Trophoblast cell (in vitro differentiated cells and primary cell): ENCODE measurements at places on chromosomes 1 and 21.

DNA sequence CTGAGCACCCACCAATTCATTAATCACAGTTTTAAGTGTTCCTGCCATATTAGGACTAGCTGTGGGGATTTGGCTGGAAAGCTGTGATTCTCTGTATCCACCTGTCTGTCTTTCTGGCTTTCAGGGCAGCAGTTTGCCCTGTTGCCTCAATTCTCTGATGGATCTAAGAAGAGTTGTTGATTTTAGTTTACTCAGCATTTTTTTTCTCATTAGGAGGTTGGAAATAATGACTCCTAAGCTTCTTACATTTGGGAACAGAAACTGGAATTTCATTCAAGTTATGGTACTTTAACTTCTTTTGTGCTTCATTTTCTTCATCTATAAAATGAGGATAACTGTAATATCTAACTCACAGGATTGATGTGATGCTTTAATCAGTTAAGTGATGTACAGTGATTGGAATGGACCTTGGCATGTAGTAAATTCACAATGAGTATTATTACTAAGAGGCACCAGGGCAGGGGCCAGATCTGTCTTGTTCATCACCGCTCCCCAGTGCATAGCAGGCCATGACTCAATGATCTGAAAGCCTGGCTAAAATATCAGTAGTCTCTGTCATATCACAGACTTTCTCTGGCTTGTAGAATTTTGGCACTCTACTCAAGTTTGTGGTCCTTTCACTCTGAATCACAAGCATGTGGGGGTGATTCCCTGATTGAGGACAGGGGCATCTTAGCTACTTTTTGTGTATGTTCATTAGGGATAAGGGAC is 51.4 kb upstream of the GREM2 start:
- DNase-seq: no peak

GRCh38 chr1:189036628-189037027 is 1441.0 kb downstream of the BRINP3 start:
- no peak for DNase-seq

- DNase-seq: no peak
Observed at GRCh38 chr1:100931716-100932115, 35.8 kb downstream of the SLC30A7 start.

DNA sequence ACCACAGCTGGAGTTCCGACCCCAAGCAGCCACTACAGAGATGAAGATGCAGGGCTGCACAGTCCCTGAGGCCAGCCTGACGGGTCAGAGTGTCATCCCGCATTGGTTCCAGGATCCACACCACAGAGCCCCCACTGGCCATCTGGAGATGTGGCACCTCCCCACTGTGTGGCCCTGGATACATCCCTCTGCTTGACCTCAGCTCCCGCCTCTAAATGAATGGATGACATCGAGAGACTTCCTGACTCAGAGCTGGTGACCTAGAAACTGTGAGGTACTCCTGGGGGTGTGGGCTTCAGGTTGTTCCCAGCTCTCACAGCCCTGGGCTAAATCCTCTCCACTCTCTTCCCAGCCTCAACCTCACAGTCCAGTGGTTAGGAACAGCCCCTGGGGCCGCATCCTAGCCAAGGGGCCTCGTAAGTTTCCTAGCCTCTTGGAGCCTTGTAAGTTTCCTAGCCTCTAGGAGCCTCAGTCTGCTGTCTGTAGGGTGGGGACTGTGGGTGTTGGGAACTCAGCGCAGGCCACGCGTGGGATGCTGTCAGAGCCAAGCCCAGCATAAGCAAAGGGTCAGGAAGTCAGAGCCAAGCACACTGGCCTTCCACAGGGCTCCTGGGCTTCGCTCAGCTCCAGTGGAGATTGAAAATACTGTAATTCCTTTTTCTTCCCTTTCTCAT is 87.5 kb upstream of the RUNX3 start:
- no peak for DNase-seq

DNA sequence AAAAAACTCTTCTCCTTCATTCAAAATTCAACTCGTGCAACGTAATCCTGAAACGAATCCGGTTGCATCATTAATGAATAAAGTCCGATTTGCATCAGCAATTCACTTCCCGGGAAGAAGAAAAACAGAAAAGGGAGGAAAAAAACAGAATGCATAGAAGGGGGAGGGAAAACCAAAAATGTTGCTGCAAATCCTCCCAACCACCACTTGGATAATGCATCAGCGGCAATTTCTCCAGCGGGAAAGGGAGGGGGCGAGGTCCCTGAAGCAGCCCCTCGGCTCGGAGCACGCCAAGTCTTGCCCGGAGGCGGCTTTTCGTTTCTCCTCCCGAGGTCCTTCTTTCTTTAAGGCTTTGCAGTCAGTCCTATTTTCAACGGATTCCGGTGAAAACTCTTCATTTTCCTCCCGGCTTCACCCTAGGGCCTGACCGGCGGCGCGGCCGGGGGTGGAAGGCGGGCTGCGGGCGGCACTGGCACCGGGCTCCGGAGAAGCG is 723 bp downstream of the CDC42BPA start:
- DNase-seq: peak; percentile 62

GRCh38 chr1:14529475-14529874 is 69.0 kb upstream of the KAZN start:
- no peak for DNase-seq

GRCh38 chr1:212557739-212558692 is 50.5 kb upstream of the ATF3 start:
- DNase-seq: peak; percentile 83

GRCh38 chr1:161511018-161511755 is 5.9 kb downstream of the FCGR2A start:
- DNase-seq: no peak

- DNase-seq: no peak
Observed at GRCh38 chr1:200916681-200917080, 22.0 kb downstream of the INAVA start.

GRCh38 chr1:243568793-243569192 is 281.2 kb downstream of the AKT3 start:
- DNase-seq: no peak

- no peak for DNase-seq
Observed at GRCh38 chr1:19337289-19337688, 25.2 kb downstream of the SLC66A1 start.

GRCh38 chr1:54474310-54475251 is 68.4 kb upstream of the SSBP3 start:
- DNase-seq: no peak

GRCh38 chr21:15722591-15723324 is 7.0 kb upstream of the USP25 start:
- peak; percentile 7 for DNase-seq

DNA sequence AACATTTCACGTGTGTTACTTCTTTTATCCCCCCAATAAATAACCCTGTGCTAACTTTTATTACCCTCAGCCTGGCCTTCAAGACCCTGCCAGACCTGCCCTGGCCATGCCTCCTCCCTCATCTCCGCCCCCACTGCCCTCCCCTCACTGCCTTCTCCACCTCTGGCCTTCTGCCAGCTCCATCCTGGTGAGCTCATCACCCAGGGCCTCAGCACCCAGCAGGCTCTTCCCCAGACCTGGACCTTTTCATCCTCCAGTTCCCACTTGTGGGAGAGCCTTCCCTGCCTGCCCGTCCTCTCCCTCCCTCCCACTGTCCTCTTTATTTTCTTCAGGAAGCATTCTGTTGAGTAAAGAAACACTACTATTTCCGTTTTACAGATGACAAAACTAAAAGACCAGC is 72.0 kb downstream of the SLC66A1 start:
- DNase-seq: no peak

- DNase-seq: no peak
Observed at GRCh38 chr1:8736927-8737326, 80.5 kb downstream of the RERE start.

DNA sequence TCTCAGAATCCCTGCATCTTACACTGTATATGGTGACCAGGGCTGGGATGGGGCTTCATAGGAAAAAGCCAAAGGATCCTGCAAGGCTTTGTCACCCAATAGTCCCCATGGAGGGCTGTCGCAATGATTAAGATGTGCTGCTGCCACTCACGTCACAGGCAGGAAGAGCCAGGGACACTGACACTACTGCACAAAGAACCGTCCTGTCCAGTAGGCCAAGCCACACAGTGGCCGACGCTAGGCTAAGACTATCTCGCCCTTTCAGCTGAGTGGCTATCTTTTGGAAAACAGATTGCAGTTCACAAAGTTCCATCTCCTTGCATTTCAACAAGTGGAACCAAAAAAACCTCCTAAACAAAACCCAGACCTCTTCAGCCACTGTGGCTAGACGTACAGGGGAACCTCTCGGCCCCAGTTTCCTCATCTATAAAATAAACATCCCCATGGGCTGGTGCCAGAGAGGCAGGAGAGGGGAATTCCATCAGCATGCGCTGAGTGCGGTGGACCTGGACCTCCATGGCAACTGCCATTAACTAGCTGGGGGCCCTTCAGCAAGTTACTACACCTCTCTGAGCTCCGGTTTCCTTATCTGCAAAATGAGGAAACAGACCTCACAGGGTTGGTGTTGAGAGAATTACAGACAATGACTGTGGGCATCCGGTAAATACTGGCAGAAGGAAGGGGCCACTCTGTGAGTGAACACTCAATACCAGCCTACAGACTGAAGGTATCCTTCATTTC is 8.7 kb downstream of the CAPZB start:
- no peak for DNase-seq

GRCh38 chr1:195934817-195935553 is 673.3 kb downstream of the KCNT2 start:
- DNase-seq: no peak

DNA sequence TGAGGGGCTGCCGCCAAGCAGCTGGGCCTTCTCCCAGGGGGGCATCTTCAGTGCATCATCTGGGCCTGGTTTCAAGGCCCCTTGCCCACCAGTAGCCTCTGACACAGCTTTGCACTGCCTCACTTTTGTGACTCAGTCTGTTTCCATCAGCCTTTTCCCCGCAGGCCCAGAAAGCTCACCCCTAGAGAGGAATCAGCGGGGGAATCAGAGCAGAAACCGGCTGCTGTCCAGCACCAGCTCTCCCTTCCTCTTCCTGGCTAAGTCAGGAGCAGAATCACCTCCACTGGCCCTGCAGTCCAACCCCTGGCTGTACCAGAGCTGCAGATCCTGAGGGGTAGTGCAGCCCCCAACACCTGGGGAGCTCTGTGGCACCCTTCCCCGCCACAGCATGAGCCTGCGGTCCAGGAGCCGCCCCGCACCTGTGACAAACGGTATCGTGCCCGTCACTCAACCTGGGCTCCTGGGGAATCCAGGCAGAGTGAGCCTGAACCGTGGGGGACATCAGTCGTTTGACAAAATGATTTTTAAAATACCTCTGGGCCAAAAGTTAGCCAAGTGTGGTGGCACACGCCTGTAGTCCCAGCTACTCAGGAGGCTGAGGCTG is 83.3 kb upstream of the TMEM51 start:
- no peak for DNase-seq

DNA sequence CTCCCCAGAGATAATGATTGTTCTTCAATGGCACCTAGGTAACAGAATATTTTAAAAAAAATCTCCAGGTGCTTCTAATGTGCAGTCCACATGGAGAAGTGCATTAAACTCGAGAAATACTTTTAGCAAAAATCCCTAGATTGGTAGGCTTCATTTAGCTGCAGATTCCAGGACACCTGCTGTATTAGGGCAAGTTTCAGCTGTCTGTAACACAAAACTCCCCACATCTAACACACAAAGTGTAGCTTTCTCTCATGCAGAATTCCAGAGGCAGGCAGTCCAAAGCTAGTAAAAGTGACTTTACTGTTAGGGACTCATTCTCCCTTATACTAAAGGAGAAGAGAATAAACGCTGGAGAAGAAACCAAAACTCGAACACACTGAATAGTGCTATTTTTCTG is 1414.3 kb upstream of the B3GALT2 start:
- DNase-seq: no peak

DNA sequence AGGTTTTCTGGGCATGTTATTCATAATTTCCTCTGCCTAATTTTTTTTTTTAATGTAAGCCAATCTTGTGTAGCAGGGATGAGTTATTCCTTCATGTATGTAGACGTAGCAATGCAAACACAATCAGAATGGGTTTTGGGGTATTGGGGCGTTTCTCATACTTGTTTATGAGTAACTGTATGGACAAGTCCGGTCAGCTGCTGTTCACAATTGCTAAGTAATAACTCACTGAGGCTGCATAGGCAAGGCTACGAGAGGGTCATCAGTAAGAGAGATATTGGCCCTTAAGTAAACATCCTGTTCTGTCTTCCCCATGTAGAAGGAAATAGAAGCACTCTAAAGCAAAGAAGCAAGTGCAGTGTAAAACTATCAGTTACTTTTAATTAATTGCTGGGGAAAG is 9.5 kb upstream of the TARS2 start:
- DNase-seq: no peak

GRCh38 chr21:17746920-17747319 is 72.2 kb downstream of the C21orf91 start:
- DNase-seq: no peak

DNA sequence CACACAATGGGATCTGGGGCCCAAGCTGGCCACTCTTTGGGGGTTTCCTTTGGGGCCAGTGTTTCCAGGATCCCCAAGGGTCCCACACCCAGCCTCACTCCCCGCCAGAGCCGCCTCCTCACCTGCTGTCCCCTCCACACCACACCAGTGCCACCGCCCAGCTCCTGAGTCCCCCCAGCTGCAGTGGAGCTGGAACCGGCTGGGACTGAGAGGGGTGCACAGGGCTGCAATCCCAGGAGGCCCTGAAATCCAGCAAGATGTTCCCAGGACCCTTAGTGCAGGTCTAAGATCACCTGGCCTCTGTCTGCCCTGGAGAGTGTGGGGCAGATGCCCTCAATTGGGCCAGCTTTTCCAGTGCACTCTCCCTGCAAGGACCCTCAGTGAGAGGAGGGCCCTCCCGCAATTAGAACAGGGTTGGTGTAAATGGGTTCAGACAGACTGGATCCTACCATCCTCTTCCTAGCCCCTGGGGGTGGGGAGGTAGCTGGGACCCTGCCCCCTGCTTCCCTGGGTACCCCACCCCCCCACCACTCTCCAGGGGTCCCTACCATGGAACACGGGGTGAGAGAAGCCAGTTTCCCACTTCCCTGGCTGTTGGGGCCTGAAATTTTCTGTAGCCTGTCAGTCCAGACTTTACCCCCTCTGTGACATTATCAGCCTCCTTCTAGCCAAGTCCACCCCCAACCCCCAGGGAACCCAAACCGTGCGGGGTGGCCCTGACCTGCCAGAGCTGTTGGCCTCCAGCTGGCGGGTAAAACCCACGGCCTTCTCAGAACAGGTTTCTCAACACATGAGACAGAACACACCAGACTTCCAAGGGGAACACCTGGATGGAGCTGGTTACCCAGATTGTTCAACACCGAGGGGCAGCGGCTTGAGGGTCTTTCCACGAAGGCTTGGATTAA is 7.0 kb downstream of the KRTAP10-12 start:
- no peak for DNase-seq

GRCh38 chr1:66258404-66259105 is 275.4 kb upstream of the SGIP1 start:
- DNase-seq: no peak

- DNase-seq: no peak
Observed at GRCh38 chr1:81377406-81377805, 423.3 kb upstream of the ADGRL2 start.

- no peak for DNase-seq
Observed at GRCh38 chr21:44888581-44889550, 15.4 kb upstream of the PTTG1IP start.

DNA sequence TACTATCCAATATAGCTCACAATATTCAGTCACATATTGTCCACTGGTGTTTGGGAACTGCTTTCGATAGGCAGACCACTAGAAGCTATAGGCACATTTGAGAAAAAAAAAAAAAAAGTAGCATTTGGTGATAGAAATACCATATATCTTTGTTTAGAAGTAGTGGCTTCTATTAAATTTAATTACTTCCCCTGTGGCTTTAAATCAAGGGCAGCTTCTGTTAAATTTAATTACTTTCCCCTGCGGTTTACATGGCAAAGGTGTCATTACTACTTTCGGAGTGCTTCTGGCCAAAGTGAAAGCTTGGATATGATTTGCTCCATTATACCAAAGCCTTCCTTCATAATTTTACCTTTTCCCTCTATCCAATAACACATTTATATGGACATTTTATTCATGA is 229.9 kb downstream of the TTLL7 start:
- no peak for DNase-seq

- DNase-seq: no peak
Observed at GRCh38 chr1:181456551-181456950, 26.8 kb upstream of the CACNA1E start.
